Immature natural killer cell (primary cell): ENCODE measurements at places on chromosomes 2 and 18. TPM values are rescaled to one million over a fixed set of nuclear protein-coding genes. Genes with fewer than 3 reads are reported as not detected.

- DNase-seq = no peak
These were observed 39.2 kb upstream of the SULT1C3 start for GRCh38 chr2:108200569-108200968.

GRCh38 chr2:203621981-203622515, 84.4 kb upstream of the CD28 start:
- no peak for DNase-seq

- DNase-seq = no peak
These were observed 81.3 kb downstream of the TGFA start for GRCh38 chr2:70472221-70472890.

The LBX2 gene
- not detected for polyA plus RNA-seq

The SNTG2 gene
- polyA plus RNA-seq = not detected

DNA sequence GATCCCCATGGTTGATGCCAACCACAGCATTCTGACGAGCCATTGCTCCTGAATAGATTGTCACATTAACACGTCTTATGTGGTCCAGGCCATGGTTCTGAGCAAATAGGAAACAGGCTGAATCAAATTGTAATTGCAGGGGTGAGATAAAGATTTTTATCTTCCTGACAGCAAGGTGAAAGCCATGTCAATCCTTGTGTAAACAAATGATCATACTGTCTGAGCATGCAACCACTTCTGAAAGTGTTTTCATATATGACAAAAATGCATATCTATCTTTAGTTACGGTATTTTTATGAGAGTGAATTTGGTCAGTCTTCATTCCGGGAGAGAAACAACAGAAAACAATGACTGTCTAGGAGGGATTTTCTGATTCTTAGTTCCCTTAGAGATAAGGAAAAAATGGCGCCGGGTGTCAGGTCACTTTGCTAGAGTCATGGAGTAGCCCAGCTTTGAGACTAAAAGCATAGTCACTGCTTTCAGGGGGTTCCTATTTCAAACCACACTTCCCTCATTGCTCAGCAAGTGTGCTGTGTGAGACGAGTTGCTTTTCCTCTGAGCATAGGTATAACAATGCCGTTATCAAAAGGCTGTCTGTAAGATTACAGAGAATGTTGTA, 958.9 kb downstream of the DCDC2C start:
- no peak for DNase-seq

The CNRIP1 gene
- not detected for polyA plus RNA-seq

The RGPD3 gene
- 0.06 TPM for polyA plus RNA-seq

The TRIM54 gene
- polyA plus RNA-seq = 0.48 TPM

DNA sequence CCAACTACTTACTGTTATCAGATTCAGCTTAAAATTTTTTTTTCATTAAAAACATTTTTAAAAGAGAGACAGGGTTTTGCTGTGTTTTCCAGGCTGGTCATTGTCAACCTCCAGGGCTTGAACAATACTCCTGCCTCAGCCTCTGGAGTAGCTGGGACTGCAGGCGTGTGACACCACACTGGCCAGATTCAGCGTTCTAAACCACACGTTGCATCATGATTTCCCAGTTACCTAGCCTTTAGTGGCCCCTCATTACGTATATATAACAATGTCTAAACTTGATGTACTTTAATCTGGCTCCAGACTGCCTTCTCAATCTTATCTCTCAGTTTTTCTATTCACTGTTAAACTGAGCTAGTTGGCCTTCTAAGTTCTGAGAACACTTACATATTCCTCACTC, 89.6 kb downstream of the COMMD1 start:
- DNase-seq = no peak

DNA sequence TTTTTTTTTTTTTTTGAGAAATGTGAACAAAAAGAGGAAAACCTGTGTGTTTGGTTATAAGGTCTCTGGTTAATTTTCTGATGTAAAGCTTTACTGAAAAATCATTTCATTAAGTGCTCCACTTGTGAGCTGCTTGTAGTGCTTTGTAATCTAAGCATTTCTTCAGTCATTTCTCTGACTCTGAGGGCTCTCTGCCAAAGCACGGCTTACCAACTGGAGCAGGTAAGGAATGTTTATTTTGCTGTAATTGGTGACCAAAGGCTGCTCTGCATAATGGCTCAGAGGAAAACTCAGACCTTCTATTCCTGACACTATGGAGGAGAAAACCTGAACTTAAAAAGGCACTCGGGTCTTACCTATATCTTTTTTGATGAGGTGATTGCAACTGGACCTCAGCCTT, 848.8 kb downstream of the MBD2 start:
- DNase-seq = no peak

GRCh38 chr2:95122197-95122551, 566 bp upstream of the MRPS5 start:
- no peak for DNase-seq

- no peak for DNase-seq
These were observed 30.7 kb upstream of the FRZB start for GRCh38 chr2:182897137-182897536.

The SP9 gene
- polyA plus RNA-seq = not detected

GRCh38 chr2:69132960-69133590, 120.1 kb downstream of the ANTXR1 start:
- no peak for DNase-seq

- DNase-seq = no peak
These were observed 238.8 kb downstream of the ZNF407 start for GRCh38 chr18:74836296-74837139.

DNA sequence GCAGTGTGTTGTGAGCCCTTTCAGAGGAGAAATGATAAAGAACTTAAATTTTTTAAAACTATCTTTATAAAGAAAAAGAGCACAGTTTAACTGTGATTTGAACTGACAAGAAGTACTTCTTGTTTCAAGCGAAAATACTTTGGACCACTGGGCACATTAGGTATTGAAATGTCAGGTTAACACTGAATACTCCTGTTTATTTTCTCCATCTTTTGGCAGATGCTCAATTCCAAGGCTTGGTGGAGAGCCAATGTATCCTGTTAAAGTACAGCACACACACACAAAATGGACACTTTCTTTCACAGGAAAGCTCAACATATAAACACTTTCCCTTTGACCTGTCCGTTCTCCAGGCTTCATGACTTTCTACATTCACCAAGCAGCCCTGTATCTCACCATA, 32.6 kb upstream of the SP3 start:
- DNase-seq = no peak

The SCG2 gene
- polyA plus RNA-seq = not detected

DNA sequence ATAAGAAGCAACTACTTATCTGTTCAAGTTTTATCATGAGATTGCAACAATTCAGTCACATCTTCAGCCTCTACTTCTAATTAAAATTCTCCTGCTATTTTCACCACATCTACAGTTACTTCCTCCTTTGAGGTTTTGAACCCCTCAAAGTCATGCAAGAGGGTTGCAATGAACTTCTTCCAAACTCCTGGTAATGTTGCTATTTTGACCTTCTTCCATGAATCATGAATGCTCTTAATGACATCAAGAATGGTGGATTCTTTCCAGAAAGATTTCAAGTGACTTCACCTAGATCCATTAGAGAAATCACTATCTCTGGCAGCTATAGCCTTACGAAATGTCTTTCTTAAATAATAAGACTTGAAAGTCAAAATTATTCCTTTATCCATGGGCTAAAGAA, 1052.8 kb upstream of the NRXN1 start:
- DNase-seq = no peak

- DNase-seq = no peak
These were observed 346.9 kb downstream of the MEIS1 start for GRCh38 chr2:66781804-66782203.

The B3GNT7 gene
- 5.8 TPM for polyA plus RNA-seq

GRCh38 chr2:27084297-27085061, 2.1 kb upstream of the KHK start:
- DNase-seq = no peak

GRCh38 chr2:143063612-143064200, 65.5 kb upstream of the ARHGAP15 start:
- no peak for DNase-seq

GRCh38 chr18:79680100-79680879, 687 bp downstream of the CTDP1 start:
- DNase-seq = peak; percentile 81

- no peak for DNase-seq
These were observed 27.6 kb downstream of the STK17B start for GRCh38 chr2:196143730-196144131.

The GPR35 gene
- polyA plus RNA-seq = 1.6 TPM

DNA sequence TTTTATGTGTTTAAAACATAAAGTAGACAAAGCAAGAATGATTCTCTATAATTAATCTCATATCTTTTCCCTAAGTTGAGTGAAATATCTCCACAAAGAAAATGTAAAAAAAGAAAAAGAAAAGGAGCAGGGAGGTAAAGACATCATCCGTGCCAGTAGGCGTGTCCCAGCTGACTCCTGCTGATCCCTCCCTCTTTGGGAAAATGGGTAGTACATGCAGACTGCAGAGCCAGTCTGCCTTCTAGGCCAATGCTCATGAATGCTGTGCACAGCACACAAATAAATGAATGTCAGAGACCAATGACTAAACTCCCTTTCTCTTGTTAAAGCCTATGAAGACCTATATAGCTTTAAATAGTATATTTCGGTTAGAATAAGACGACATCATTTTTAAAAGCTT, 64.7 kb downstream of the RAPH1 start:
- no peak for DNase-seq

DNA sequence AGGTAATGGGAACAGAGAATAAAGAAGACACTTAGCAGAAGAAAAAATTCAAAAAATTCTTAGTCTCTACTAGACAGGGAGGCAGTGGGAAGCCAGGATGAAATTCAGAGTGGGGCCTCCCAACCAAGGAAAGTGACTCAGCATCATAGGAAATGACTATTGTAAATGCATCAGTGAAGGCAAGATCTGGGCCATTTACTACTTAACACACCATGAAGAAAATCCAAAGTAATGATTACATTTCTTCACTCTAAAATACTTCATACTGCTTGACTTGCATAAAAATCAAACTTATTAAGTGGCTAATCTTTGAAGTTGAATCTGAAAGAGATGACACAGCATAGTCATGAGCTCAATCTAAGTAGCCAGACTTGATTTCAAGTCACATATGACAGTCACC, 405.8 kb upstream of the SLC39A10 start:
- no peak for DNase-seq

The NEMP2 gene
- 10.4 TPM for polyA plus RNA-seq

The COL3A1 gene
- polyA plus RNA-seq = not detected

DNA sequence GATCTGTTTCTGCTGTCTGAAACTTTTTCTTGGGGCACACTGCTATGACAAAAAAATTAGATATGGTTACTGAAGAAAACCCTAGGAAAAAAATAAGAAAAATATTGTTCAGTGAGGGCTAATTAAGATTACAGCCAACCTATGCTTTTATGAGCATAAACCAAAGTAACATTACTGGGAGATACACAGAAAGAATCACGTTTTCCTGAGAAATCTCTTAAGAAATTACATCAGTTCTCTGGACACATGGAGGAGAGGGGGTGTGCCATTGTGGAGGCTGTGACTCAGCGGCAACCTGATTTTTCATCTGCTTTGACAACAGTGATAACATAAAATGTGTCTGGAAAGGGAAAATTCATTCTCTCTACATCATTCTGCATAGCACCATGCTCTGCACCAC, 13.4 kb upstream of the NMI start:
- no peak for DNase-seq

The ANKRD29 gene
- not detected for polyA plus RNA-seq

The SERPINB13 gene
- polyA plus RNA-seq = not detected

The PLGLB1 gene
- 0.67 TPM for polyA plus RNA-seq

GRCh38 chr18:62670573-62670972, 44.8 kb upstream of the PHLPP1 start:
- no peak for DNase-seq

The NYAP2 gene
- not detected for polyA plus RNA-seq

The HOXD8 gene
- not detected for polyA plus RNA-seq

- no peak for DNase-seq
These were observed 12.5 kb downstream of the GAREM2 start for GRCh38 chr2:26185304-26185928.
